ENCODE measurements at places on chromosomes 16 and 17.

- no peak for DNase-seq
Observed at GRCh38 chr17:35038453-35038852, 25.1 kb downstream of the RFFL start.

GRCh38 chr17:48530887-48531272, at the start of gene HOXB1:
Gene HOXB1 (minus strand): TSS chr17:48531011. CDS start chr17:48530904, 107 bp downstream.
- no peak for DNase-seq

GRCh38 chr17:65656390-65657250, 95.2 kb upstream of the AXIN2 start:
- no peak for DNase-seq

DNA sequence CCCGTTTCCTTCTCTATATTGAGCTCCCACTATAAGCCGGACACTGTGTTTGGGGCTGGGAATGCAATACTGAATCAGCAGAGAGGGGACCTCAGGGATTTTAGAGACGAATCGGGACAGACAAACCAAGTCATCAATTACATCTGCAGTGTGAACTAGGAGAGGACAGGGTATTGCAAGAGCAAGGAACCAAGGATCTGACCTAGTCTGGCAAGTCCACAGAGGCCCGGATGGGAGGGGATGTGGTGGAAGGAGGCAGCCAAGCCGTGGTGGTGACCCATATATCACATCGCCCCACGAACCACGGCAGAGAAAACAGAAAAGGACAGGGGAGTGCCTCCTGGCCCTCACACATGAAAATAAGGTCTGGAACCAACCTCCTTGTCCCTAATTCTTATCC, 28.1 kb upstream of the NXPH3 start:
- no peak for DNase-seq

- DNase-seq = no peak
Observed at GRCh38 chr17:82440469-82440981, 10.0 kb downstream of the CYBC1 start.

DNA sequence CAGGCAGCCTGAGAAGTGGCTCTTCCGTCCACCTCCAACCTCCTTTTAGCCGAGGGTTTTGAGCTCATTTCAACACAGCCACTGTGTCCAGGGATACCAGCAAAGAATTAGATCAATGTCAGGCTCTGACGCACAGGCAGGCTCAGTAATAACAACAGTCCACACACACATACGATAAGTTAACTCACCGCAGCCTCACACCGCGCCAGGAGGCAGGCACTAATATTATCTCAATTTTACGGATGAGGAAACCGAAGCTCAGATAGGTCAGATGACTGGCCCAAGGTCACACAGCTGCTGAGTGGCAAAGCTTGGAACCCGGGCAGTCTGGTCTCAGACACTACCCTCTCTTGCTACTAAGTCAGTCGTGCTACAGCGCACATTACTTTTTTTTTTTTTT, 22.9 kb downstream of the ABR start:
- DNase-seq = no peak

- peak; percentile 32 for DNase-seq
Observed at GRCh38 chr17:43880420-43880991, 26.8 kb downstream of the MPP2 start.
